ENCODE measurements at places on chromosomes 11 and 22.

GRCh38 chr22:30743257-30744020, 48.8 kb downstream of the OSBP2 start:
- DNase-seq = peak; percentile 76

- DNase-seq = no peak
Measured at GRCh38 chr11:67370351-67371076, 2.9 kb downstream of the CLCF1 start.

GRCh38 chr11:371051-371450, 1.8 kb downstream of the B4GALNT4 start:
- no peak for DNase-seq

DNA sequence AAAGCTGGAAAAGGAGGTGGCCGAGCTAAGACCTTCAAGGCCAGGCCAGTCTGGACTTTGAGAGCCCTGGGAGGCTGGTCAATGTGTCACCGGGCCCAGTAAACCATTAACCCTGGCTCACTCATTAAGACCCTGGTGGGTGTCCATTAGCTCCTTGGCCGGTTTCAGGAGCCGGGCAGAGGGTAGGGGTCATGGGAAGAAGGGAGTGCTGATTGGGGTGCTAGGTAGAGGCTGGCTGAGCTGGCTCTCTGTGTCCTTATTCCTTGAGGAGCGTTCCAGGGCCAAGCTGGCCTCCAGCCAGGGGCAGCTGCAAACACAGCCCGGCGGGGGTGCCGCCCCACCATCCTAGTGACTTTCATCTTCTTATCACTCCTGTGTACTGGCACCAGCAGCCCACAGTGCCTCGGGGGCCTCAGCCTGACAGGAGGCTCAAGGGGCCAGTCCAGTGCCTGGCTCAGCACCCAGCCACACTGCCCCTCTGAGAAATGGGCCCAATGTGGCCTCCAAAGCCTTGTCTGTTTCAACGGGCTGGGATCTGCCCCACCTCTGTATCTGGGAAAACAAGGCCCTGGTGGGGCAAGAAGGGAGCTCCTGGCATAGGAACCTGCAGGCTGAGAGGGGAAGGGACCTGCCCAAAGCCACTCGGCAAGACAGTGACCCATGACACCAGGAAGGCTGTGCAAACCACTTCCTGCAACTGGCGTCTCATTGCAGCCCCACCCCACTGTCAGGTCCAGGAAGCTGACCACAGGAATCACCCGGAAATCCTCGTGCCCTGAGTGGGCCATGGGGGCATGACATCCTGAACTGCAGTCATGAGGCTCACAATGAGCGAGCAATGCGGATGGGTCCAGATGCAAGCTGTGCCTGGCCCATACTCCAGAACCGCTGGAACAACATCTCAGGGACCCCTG, 15.1 kb upstream of the RGL4 start:
- DNase-seq = peak; percentile 32

GRCh38 chr11:124760205-124760652, 1.9 kb downstream of the ESAM start:
- no peak for DNase-seq

GRCh38 chr11:66956689-66957290, 1.4 kb downstream of the PC start:
- DNase-seq = no peak

DNA sequence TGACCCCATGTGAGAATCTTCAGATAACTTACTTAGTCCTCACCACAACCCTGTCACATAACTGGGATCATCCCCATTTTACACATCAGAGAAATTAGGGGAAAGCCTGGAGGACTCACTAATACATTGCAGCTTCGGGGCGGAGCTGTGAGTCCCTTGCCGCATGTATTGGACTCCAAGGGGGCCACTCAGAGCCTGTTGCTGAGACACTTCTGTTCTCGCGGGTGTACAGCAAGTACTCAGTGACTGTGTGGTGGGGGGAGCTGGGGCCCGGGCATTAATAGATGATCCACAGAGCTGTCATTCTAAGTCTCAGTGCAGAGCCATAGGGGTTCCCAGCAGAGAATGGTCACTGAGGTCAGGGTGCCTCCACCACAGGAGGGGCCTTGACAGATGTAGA, 13.5 kb downstream of the OAF start:
- DNase-seq = no peak

GRCh38 chr11:69339041-69339733, 45.2 kb downstream of the MYEOV start:
- no peak for DNase-seq

GRCh38 chr22:45212306-45212709, 28.4 kb downstream of the KIAA0930 start:
- no peak for DNase-seq

- DNase-seq = peak; percentile 76
Measured at GRCh38 chr22:44455151-44455962, 42.7 kb downstream of the RTL6 start.

DNA sequence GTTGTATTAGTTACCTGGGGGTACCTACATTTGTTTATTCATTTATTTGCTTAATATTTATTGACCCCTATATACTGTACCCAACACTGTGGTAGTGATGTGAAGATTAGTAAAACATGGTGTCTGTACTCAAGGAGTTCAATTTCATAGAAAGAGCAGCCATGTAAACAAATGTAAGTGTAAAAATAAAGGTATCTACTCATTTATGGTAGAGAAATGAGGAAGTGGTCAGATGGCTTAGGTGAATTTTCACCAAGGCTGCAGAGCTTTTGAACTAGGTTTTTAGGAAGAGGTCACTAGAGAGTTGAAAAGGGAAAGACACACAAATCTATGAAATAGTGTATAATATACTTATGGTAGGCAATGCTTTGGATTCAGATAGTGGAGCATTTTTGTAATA, 11.1 kb downstream of the CTR9 start:
- no peak for DNase-seq

GRCh38 chr22:50695421-50696250, 23.0 kb downstream of the SHANK3 start:
- DNase-seq = no peak

DNA sequence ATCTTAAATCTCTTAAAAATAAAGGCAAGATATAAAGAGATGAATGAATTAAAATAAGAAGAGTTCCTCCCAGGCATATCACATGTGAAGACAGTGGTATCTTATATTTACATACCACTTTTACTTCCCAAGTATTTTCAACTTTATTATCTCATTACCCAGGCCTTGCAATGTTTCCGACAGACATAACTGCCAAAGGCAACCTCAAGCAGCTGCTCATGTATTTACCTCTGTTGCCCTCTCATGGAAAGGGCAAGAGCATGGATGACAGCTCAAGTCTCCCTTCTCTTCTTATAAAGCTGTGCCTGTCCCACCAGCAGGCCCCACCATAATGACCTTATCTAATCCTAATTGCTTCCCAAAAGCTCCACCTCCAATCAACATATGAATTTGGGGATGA, 894.2 kb downstream of the NTM start:
- no peak for DNase-seq

DNA sequence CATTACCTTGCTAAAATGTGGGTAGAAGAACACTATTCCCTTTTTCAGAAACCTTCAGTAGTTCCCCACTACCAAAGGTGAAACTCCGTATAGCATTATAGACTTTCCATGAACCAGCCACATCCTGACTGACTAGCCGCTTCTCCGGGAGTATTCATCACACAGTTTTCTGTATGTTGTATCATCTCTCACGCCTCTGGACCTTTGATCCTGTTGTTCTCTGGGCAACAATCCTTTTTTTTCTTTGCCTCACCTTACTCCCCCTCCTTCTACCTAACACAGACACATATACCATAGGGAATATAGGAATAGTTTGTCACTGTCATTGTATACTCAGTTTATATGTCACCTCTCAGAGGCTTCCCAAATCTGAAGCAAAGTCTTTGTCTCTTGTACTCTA, 20.8 kb downstream of the ZC3H12C start:
- DNase-seq = no peak

- DNase-seq = no peak
Measured at GRCh38 chr11:63470311-63470710, 20.7 kb downstream of the PLAAT5 start.

- peak; percentile 87 for DNase-seq
Measured at GRCh38 chr11:46127150-46127638, 5.9 kb upstream of the PHF21A start.

DNA sequence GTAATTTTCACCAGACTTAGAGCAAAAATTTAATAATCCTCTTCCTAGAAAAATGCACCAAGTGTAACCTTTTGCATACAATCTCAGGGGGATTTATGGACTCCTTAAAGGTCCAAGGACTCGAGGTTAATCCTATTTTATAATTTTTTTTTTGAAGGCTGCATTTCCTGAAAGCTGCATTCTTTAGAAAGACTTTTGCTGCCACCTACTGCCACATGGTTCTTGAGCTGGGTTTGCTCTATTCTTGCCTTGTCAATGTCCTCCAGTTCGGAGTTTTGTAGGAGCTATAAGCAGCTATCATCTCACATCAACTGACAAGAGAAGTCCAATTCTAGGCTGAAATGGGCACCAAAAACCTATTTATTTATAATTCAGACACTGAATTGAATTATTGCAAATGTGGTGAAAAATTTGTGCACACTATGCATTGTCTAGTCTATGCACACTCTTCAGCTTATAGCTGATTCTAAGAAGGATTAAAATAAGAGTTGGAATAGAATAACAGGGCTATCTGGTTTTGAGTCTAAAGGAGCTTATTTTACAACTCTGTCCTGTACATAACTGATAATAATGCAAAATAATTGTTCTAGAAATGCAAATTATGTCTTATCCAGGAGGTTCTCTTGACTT, 31.3 kb downstream of the TRAF6 start:
- DNase-seq = peak; percentile 51

- DNase-seq = no peak
Measured at GRCh38 chr22:49455595-49455994, 372.1 kb downstream of the BRD1 start.

DNA sequence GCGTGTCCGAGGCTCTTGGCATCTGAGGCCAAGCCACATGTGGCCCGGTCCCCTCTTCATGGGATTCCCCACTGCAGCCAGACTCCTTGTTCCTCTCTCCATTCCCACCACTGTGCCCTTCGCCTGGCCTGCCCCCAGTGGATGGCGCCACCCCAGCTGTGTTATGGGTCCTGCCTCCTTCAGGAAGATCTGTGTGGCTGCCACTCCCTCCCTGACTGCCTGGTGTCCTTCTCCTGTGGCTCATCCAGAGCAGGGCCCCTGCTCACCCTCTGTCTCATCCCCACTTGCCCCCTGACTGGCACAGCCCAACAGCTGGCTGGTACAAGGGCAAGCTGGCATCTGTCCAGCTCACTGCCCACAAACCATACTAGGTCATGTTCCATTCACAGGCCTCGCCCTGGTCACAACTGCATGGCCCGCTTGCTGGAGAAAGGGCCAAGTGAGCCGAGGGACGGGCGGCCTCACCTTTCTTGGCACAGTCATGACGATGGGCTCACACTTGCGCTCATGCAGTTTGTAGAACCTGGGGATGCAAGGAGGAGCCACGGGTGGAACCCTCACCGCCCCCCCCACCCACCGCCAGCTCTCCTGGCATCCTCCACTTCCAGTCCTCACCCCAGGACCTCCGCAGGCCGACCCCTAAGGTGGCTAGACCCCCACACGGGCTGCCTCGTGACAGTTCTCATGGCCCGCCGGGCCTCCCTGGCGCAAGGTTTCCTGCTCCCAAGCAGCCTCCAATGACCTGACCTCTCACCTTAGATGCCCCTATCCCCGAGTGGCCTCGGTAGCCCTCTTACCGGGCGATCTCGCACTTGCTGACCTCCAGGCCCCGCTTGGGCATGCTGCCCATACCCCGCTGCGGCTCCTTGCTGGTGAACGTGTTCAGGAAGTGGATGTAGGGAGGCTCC, 2.1 kb upstream of the PTPRCAP start:
- peak; percentile 66 for DNase-seq

GRCh38 chr11:133896028-133896427, 50.7 kb upstream of the SPATA19 start:
- peak; percentile 16 for DNase-seq

DNA sequence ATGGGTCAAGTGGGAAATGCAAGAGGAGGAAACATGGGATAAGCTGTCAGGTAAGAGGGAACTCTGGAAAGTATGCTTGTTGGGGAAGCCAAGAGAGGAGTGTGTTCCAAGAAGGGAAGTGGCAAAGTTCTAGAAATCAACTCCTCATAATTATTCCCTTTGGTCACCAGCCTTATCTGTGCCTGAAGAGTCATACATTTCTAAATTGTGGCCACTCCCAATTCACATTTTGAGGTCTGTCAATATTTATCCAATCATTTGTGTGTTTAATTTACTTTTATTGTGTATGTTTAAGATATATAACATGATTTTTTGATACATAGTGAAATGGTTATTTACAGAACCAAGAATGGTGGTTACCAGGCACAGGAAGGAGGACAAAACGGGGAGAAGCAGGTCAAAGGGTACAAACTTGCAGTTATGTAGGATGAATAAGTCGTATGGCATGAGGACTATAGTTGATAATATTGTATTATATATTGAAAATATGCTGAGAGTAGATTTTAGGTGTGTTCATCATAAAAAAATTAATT, 131.7 kb downstream of the GRIA4 start:
- no peak for DNase-seq

DNA sequence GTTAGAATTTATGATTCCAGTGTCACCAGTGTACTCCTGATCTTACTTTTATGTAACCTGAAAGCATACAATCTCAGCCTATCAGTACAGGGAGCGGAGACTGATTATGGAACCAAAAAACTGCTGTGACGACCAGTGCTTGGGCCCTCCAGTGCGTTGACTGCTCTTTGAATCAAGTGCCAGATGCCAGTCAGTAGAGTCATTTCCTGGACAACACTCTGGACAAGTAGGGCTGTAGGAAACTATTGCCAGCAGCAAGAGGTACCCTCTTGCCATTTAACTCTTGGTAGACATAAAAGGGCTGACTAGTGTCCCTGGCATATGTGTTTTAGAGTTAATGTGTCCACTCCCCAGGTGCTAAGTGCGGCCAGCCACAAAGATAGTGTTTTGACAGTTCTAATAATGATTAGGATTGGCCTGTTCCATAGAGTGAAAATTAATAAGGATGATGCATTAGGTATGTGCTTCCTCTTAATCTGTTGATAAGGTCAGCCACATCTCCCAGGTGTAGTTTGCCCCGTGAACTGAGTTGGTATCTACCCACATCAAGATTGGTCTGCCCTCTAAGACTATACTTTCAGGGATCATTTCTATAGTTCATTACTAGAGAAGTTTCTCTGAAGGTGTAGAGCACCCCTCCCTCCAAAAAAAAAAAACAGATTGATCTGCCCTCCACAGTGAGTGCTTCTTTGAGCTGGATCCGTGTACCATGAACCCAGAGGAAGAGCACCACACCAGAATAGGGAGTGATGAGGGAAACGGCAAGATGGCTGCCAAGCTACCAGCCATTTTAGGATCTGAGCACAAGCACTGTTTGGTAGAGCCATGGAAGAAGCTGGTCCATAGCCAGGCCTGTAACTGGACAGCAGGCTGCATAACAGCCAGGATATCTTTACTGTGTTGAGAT, 20.7 kb upstream of the AIFM3 start:
- DNase-seq = no peak

- DNase-seq = no peak
Measured at GRCh38 chr22:49262167-49262566, 565.5 kb downstream of the BRD1 start.

GRCh38 chr11:9263840-9264315, 1.3 kb downstream of the DENND5A start:
- DNase-seq = peak; percentile 87
